ENCODE measurements at places on chromosomes 5 and 9.

- DNase-seq: no peak
Observed at GRCh38 chr9:90827181-90827871, 25.7 kb downstream of the SYK start.

- DNase-seq: no peak
Observed at GRCh38 chr9:125601961-125602360, 105.0 kb downstream of the MAPKAP1 start.

DNA sequence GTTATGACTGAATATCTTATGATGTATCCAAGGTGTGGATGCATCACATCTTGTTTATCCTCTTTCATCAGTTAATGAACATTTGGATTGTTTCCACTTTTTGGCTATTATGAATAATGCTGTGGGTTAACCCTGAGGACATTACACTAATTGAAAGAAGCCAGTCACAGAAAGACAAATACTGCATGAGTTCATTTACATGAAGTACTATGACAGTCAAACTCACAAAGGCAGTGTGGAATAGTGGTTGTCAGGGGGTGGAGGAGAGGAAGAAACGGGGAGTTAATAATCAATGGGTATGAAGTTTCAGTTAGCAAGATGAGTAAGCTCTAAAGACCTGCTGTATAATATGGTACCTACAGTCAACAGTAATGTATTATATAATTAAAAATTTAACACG, 409.4 kb upstream of the CTNND2 start:
- DNase-seq: no peak

DNA sequence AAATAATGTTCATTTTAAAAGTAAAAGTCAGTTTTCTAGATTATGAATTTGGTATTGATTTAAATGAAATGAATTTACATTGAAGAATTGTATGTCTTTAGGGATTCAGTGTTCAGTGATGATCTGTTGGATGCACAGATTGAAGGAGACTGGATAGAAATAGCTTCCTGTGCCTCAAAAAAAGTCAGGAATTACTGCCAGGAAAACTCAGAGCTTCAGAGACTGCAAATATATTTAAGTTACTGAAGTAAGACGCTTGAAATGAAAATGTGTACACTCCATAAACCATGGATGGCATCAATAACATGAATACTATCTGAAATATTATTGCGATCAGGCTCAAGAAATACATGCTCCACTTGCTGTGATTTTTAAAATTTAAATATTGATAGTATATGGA, 60.3 kb downstream of the ADCY2 start:
- no peak for DNase-seq

GRCh38 chr5:151097820-151098767, 17.3 kb upstream of the TNIP1 start:
- DNase-seq: no peak

- peak; percentile 21 for DNase-seq
Observed at GRCh38 chr5:138461343-138462125, 3.7 kb upstream of the EGR1 start.

DNA sequence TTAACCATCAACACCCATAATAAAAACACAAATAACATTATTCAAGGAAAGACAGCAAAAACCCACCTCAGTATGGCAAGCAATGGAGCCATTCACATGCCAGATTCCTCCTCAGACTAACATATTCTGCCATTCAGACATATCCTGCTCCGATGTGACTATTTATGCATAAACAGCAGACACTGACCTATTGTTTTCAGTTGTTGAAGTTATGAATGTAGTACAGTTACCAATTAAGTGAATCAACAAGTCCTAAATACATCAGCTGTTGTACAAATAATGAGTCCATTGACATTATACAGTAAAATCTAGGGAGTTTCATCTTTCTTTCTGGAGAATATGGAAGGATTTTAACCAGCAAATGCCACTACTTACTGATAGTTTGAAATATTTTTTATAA, 131.7 kb downstream of the DENND1A start:
- DNase-seq: no peak

- no peak for DNase-seq
Observed at GRCh38 chr5:107501965-107502675, 168.6 kb downstream of the EFNA5 start.

DNA sequence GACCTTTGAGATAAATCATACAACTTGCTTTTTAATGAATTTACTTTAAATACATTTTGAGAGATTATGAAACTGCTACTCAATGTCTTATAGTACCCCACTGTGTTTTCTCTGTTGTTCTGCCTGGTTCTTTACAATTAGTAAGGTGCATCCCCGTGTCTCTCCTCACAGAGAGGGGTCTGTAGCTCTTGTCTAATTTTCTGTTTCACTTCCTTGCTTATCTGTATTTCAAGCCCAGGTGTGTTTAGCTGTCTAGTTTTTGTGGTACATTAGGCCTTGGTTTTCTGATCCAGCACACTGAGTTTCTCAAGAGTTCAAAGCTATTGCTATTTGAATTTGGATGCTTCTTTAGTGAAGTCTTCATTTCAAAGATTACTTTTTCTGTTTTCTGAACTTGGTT, 105.1 kb downstream of the MAST4 start:
- no peak for DNase-seq

- no peak for DNase-seq
Observed at GRCh38 chr9:117323390-117323789, 91.5 kb downstream of the ASTN2 start.

- DNase-seq: no peak
Observed at GRCh38 chr9:94829380-94830070, 103.0 kb downstream of the AOPEP start.

GRCh38 chr9:98104445-98104881, 14.6 kb downstream of the TRIM14 start:
- DNase-seq: no peak

DNA sequence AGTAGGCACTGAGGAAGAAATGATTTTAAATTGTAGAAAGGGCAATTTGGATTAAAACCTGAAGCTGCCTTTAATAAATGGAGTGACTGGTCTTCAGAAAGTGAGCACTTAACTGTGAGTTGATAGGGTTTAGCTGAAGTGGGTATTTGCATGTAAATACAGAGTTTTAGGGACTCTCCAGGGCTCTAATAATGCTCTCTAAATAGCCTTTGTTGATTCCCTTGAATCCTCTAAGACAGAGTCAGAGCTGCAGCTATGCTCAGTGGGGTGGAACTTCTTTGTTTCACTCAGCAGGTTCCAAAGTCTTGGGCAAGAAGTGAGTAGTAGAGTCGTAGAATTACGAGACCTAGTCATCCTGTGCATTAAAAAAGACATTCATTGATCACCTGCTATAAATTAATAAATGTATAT, 21.4 kb downstream of the GLRA1 start:
- no peak for DNase-seq

Measured in 8988T (cell line).